ENCODE measurements at places on chromosomes 16 and 17.

- DNase-seq: no peak
Observed at GRCh38 chr16:17589898-17590297, 119.1 kb upstream of the XYLT1 start.

DNA sequence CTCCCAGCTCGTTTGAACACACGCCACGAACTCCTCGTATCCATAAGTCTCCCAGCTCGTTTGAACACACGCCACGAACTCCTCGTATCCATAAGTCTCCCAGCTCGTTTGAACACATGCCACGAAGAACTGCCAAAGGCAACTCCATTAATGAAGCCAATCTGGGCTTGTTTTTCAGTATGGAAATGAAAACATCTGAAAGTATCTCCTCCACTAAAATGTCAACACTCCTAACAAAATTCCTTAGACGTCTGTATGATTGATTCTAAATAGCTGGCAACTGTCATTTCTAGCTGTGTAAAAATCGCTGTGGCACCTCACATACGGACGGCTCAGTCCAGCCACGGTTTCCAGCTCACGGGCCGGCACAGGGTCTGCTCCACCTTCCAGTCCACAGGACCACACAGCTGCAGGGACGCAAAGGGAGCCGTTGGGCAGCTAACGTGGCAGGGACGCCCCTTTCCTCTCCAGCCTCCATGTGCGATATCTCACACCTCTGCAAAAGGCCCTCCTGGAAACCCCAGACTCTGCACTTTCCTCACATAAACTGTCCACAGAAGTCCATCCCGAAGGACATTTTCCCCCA lies 67.1 kb upstream of the METRNL start:
- no peak for DNase-seq

- peak; percentile 90 for DNase-seq
Observed at GRCh38 chr17:35895636-35896587, 15.8 kb upstream of the CCL5 start.

DNA sequence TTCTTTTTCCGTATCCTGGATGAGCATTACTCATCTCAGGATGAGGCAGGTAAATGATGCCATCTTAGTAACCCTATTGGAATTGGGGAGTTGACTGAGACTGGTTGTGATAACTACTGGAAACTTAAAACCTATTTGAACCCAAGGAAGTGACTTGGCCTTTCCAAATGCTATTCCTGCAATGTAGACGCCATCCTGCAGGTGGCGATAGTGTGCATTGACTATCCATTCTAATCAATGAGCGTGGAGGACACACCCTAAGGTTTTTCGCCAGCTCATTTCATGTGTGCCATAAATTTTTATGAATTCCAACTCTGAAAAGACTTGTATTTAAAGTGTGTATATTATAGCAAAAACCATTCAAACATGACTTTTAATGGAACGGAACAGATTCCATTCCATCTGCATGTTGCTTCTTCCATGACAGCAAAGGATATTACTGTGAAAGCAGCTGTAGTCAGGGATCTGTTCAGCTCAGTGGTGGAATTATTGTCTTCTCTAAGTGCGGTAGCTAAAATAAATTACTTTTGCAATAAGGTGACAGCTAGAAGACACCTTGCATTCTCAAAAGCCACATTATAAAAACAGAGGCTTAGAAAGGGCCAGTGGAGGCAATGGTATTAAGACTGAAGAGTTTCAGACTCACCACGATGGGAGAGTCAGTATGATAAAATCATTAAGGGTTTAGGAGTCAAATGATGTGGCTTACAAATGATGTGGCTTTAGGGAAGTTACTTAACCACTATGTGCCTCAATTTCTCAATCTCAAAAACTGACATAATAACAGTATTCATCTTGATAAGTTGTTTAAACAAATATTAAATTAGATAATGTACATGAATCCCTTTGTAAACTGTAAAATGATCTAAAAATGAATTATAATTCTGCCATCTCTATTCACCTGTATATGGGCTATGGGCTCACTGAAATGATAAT lies 55.5 kb downstream of the SYT17 start:
- no peak for DNase-seq

DNA sequence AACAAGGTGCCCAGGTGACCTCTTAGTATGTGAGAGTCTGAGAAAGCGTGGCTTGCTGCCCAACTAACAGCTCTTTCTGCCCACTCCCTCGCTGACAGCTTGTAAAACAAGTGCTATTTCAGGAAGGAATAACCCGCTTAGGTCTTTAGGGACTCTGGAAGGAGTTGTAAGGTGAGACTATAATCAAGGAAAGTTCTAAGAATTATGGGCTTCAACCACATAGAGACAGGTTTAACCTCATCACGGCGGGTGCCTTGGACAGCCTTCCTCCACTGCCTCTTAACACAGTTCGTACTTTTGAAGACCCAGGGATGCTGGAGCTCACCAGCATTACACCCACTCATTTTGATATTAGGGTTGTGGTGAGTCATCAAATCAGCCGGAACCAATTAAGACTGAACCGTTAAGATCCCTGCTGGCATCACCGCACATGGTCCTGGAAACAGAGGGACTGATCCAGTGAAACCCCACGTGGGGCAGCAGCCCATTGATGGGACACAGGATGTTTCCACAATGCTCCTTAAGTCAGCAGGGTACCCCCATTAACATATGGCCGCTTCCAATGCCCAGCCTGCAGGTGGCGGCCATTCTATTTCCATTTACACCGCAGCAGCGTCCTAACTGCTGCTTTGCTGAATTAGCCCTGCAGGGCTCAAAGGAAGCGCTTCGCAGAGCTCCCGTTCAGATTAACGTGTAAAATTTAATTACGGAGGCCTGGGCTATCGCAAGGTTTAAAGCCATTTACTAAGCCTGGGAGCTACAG lies 176.6 kb upstream of the SDK2 start:
- DNase-seq: no peak

GRCh38 chr16:3576211-3576610 lies 992 bp downstream of the NLRC3 start:
- DNase-seq: no peak

GRCh38 chr16:68200088-68200783 lies 35.7 kb downstream of the ESRP2 start:
- DNase-seq: peak; percentile 56

DNA sequence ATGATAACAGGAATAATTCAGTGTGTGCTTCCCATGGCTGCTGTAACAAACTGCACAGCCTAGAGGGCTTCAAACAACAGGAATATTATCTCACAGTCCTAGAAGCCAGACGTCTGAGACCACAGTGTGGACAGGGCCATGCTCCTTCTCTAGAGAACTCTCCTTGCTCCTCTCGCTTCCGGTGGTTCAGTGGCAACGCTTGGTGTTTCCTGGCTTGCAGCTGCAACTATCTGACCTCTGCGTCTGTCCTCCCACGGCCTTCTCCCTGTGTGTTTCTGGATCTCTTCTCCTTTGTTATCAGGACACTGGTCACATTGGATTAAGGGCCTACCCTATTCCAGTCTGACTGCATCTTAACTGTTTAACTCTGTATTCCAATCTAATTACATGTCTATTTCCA lies 414.3 kb downstream of the MAF start:
- DNase-seq: no peak

GRCh38 chr17:81517009-81517338 lies 4.4 kb upstream of the ACTG1 start:
- DNase-seq: no peak

DNA sequence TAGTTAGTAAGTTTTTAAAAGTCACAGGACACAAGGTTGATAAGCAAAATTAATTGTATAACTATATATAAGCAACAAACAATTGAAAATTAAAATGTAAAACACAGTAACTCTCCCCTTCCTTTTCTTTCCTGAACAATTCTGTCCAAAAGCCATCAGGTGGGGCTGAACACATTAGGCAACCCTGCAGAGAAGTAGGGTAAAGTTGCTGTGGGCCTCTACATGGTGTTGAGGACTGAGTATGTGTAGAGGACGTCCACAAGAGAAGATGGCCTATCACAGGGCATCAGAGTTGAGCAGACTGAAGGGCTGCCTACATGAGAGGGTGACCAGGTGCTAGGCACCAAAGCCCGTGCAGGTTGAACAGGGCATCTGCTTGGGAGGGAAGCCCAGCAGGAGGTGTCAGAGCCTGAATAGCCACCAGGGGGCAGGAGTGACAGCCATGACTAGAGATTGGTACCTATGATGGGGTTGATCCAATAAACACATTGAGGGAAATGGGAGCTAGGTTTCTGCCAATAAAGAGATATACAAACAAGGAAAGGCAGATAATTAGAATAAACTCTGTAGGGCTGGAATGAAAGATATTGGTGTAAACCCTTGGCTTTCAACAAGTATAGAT lies 415.1 kb downstream of the NPIPA8 start:
- DNase-seq: no peak

- no peak for DNase-seq
Observed at GRCh38 chr17:74715144-74715543, 2.4 kb upstream of the CD300LF start.

- DNase-seq: no peak
Observed at GRCh38 chr16:27961296-27961620, 102.3 kb downstream of the GSG1L start.
